ENCODE measurements at places on chromosomes 3 and 15.

DNA sequence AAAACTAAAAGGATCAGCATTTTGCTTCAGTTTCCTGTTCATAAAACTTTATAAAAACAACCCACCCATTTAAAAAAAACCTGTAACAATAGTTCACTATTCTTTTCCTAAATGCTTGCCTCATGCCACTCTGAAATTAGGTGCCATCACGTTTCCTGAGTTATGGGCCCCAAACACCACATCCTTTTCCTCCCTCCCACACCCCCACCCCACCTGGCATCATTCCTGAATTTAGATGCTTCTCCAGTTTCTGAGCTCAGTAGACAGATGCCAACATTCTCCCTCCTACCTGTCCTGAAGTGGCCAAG is 11.9 kb upstream of the ARHGEF3 start:
- DNase-seq: no peak

GRCh38 chr15:28984421-28985315 is 98.9 kb downstream of the APBA2 start:
- DNase-seq: no peak

GRCh38 chr3:111616417-111617105 is 21.4 kb upstream of the ZBED2 start:
- DNase-seq: no peak

GRCh38 chr15:78206326-78207109 is 27.8 kb downstream of the ACSBG1 start:
- no peak for DNase-seq

- DNase-seq: no peak
These were observed 23.9 kb upstream of the NR2C2 start for GRCh38 chr3:14923476-14923875.

DNA sequence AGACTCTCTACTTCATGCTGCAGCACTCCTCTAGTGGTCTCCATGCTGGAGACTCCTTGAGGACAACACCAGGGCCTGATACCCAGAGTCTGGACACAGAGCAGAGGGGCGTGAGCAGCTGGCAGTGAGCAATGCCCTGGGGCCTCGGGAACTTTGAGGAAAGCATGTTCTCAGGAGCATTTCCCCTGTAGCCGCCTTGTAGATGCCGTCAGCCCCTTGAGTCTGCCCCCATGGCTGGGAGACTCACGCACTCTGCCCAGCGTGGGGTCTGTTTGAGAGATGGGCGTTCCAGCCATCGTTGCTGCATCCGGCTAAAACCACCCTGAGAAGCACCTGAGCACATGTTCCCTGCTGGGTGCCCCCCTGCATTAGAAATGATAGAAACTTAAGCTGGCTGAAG is 56.8 kb downstream of the PLXNA1 start:
- DNase-seq: no peak

DNA sequence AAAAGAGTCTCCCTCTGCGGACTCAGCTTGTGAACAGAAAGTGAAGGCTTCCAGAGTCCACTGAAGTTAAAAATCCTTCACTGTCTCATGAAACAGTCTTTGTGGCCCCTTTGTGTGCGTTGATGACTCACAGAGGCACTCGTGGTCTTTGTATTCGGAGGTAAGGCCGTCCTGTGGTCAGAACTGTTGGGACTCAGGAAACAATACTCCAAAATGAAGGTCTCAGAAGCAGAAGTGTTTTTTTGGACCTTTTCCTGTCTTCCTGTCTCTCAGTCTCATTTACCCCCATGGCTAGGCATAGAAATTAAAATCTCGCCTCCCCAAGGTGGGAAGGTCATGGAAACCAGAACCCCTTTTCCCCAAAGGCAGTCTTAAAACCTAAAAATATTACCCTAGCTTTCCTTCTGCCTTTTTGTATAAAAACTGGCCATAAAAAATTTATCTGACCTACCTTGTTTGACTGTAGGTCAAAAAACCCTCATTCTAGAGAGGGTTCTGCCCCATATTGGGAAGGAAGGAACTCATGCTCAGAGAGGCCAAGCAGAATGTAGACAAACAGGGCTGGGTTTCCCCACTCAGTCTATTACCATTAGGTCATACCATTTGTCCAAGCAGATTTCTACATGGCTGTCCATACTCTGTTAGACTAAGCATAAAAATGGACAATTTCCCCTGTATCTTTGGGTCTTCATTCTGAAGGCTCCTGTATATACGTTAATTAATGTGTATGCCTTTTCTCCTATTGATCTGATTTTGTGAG is 19.1 kb upstream of the EPB42 start:
- no peak for DNase-seq

- no peak for DNase-seq
These were observed 69.1 kb upstream of the TNFAIP8L3 start for GRCh38 chr15:51163843-51164242.

- no peak for DNase-seq
These were observed 6.2 kb upstream of the ZNF148 start for GRCh38 chr3:125381314-125381713.

DNA sequence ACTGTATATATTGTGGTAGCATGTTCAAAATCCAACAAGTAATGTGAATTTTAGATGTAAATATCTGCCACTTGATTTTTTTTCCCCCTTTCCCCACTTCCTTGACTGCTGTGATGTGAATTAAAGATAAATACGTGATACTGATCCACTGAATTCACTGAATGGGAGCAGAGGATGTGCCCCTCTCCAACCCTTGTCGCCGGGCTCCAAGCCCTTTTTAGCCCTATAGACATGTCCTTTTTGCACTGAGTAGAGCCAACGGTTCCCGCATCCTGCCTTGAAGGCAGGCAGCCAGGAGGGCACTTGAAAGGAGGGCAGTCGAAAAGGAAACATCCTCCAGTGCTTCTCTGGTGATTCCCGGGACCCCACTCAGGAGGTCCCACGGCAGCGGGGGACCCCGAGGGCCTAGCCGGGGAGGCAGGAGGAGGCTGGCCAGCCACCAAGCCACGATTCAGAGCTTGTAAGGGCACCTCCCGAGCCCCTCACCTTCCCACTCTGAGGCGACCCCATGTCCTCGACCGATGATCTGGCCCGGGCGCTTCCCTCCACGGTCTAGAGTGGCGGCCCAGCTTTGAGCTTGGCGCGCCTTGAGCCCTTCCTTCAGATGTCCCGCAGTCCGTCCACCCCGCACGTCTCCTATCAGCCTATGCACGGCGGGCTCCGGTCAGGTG is 901 bp upstream of the MANF start:
- no peak for DNase-seq

DNA sequence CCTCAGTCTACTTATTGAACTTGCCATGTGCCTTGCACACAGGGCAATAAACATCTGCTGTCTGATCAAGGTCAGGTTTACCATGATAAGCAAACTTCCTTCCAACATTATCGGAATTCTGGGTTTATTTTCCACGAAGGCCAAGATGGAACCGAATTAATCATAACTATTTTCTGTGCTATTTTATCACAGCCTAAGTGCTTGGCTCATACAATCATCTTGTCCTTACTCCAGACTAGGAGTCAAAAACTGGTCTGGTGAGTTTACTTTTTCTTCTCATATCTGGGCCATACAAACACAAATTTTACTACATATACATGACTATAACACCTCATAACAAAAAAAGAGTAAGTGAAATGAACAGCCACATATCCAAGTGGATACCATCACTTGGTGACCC is 2.3 kb downstream of the FBN1 start:
- DNase-seq: no peak

DNA sequence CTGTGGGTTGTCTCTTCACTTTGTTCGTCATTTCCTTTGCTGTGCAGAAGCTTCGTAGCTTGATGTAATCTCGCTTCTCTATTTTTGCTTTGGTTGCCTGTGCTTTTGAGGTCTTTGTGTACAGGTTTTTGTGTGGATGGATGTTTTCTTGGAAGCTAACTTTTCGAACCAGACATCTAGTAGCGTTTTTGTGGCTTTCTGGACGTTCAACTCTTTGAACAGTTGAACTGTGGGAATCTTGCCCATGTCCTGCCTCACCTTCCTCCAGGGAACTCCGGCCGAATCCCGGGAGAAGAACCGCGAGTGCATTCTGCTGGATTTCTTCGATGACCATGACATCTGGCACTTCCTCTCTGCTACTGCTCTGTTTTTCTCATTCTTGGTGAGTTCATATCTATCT is 70.6 kb downstream of the USF3 start:
- no peak for DNase-seq

DNA sequence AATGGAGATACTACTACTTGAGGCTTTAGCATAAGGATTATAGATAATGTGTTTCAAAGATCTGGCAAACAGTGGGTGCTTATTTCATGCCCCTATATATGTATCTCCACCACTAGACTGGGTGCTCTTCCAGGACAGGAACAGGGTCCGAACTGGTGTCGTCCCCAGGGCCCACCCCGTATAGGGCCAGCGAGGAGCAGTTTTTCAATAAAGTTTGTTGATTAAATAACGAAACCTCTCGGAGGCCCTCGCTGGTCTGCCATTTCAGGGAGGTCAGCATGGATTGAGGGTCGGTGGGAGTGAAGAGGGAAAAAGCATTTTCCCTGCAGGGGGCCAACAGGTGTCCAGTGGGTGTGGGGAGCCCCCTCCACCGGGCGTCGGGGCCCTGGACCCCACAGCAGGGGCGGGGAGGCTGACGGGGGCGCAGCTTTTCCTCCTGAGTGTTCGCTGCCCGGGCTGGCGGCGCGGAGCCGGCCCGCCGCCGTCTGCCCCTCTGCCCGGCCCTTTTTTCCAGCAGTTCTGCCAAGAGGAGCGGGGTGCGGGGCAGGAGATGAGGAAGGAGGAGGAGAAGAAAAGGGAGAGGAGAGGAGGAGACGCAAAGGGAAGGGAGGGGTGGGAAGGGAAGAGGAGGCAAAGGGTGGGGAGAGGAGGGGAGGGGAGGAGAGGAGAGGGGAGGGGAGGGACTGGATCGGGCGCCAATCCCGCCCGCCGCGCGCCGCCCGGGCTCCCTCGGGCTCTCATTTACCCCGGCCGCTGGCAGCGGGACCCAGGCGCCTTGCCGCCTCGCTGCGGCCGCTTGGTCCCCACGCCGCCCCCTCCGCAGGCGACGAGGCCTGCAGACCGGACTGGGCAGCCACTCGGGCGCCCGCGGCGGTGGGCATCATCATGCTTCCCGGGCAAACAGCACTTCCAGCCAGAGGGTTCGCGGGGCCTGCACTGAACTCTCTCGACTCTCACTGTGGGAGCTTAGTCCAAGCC is 66.3 kb downstream of the ISG20 start:
- no peak for DNase-seq

DNA sequence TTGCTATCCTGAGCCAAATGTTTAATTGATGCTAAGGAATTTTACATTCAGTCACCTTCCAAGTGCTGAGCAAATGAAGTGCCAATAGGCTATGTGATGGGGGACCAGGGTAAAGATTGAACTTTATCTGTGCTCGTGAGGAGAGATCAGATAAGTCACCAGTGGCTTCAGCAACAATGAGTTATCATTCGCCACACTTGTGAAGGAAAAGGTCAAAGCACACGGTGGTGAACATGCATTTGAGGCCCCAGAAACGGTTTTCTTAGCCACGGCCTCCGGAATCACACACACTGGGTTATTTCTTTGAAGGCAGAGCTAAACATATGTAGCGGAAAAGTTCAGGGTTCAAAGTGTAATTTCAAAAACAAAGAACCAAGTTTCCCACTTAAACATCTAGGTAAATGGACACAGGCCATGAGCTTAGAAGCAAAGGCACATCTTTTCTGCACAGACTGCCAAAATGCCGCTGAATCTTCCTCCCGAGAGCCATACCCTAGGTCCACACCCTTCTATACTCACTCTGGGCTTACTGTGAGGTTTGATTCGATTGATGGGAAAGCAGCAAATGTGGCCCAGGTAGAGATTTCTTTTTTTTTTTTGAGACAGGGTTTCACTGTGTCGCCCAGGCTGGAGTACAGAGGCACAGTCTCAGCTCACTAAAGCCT is 268.5 kb downstream of the SHQ1 start:
- DNase-seq: no peak

- no peak for DNase-seq
These were observed 44.6 kb downstream of the ONECUT1 start for GRCh38 chr15:52745326-52746161.

GRCh38 chr3:8443829-8444791 is 57.5 kb upstream of the LMCD1 start:
- no peak for DNase-seq

- DNase-seq: no peak
These were observed 230.7 kb downstream of the SHQ1 start for GRCh38 chr3:72617424-72618024.

DNA sequence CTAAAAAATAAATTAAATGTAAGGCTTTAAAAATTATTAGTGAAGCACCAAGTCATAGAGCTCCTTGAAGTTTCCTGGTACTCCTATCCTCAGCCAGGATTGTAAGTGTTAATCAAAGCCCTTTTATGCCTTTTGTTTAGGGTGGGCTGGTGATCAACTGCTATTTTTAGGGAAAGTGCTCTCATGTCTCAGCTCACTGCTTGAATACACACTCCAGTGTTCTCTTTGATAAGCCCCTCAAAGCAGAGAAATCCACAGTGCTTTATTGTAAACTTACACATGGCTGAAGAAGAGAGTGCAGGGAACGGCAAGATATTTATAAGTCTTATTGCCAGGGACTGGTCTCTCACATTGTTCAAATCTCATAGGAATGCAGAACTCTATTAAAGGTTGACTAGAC is 156.4 kb upstream of the AZI2 start:
- no peak for DNase-seq

GRCh38 chr15:87816811-87817210 is 439.7 kb downstream of the NTRK3 start:
- no peak for DNase-seq

DNA sequence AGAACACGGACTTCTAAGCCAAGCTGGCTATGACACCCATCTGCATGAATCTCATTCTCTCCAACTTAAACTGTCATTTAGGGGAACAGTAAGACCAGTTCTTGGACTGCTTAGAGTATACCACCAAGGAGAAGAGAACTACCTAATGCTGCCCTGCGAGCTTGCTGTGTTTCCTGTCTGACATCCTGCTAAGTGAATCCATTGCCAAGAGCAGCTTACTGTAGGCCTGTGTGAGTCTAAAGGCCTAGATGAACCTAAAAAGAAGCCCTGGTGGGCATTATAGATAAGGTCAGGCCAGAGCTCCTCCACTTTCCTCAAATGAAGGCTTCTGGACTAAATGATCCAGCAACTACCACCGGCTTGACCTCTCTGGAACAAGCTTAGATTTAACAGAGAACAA is 15.0 kb downstream of the LZTFL1 start:
- no peak for DNase-seq

DNA sequence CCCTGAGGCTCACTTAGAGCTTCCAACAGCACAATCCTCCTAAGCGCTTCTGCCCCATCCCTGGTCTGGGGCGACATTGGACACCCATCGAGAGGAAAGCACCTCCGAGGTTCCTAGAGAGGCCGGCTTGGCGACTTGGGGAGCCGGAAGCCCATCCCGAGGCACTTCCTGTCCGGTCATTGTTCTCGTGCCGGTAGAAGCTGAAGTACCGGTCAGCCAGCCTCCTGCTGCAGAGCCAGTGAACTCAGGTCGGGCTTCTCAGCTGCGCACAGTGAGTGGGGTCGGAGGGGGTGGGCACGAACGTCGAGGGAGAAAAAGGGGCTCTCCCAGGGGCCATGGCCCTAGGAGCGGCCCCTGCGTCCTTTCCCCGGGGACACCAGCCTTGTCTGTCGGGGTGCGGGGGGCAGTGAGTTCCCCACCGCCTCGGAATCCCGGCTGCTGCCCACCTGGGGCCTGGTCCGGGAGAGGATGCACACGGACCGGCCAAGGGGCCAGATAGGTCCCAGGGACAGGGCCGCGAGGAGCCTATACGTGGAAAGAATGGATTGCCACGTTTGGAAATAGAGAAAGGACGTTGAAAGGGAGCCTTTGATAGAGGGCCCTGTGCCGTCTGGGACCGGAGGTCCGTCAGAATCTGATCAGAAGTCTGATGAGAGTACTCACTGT is at the start of gene ZNF35:
ZNF35 (plus strand) TSS at position 169 of the 666 bp plus-strand sequence. CDS start 2,336 bp downstream, outside the sequence.
- DNase-seq: no peak

- no peak for DNase-seq
These were observed 11.9 kb downstream of the RASA2 start for GRCh38 chr3:141498598-141499223.

- DNase-seq: no peak
These were observed 77.9 kb upstream of the DCLK3 start for GRCh38 chr3:36842275-36842674.

All from cortex of kidney (tissue), 1 donor.